HTR-8/SVneo (cell line): ENCODE measurements at places on chromosomes 13 and 19.

DNA sequence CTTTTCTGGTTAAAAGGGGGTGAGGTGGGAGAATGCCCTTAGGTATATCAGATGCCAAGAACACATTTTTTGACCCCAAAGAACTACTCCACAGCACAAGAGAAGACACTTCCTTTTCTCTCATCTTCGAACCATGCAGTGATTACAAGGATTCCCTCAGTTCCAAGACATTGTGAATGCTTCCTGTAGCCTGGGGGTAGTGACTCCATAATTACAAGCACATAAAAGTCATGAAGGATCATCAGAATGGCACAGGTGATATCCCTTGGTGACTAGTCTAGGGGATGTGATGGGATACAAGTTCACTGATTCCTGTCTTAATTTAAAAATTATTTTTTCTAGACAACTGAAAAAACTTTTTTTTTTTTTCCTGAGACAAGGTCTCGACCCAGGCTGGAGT is 78.0 kb downstream of the ZC3H13 start:
- no peak for DNase-seq

- DNase-seq: no peak
Observed at GRCh38 chr13:83955011-83955410, 72.7 kb upstream of the SLITRK1 start.

DNA sequence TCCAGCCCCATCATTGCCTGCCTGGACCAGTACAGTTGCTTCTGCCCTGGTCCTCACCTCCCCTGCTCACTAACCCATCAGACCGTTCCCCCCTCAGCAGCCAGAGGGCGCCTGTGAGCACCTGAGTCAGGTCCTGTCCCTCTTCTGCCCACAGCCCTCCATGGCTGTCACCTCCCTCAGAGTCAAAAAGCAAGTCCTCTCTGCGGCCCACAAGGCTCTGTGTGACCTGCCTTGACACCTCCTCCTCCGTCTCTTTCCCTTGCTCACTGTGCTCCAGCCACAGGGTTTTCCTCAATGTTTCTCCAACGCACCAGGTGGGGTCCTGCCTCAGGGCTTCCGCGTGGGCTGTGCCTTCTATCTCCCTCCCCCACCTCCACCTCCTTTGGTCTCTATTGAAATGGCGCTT is 29.4 kb upstream of the PTPRS start:
- no peak for DNase-seq

- DNase-seq: no peak
Observed at GRCh38 chr19:35086455-35086854, 29.2 kb upstream of the FXYD3 start.

DNA sequence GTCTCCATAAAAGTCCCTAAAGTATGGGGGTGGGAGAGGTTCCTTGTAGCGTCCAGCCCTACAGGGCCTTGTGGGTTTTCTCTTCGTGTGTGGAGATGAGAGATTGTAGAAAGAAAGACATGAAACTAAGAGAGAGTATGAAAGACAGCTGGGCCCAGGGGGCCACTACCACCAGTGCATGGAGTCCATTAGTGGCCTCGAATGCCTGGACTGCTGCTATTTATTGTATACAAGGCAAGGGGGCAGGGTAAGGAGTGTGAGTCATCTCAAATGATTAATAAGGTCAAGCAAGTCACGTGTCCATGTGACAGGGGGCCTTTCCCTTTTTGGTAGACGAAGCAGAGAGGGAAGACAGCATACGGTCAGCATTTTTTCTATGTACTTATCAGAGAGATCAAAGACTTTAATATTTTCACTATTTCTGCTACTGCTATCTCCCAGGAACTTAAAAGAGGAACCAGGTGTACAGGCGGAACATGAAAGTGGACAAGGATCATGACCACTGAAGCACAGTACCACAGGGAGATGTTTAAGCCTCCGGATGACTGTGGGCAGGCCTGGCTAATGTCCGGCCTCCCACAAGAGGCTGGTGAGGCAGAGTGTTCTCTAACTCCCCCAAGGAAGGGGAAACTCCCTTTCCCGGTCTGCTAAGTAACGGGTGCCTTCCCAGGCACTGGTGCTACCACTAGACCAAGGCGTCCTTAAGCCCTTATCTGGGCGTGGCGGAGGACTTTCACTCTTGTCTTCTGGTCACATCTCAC is 25.5 kb downstream of the FGF21 start:
- no peak for DNase-seq

DNA sequence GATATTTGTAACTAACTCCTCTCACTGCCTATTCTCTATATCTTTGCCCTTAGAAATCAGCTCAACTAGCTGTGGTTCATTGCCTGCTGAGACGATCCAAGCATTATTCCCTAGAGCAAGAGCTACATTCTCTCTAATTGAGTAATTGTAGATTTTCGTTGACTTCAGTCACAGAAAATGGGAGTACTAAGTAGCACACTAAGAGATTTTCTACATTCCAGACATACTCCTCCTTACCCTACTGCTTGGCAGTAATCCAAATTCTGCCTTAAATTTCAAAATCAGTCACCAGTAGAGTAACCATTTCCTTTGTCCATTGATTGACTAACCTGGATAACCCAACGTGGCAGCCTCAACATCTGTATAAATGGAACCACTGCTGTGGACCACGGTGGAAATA is 1786.8 kb downstream of the SLITRK5 start:
- peak; percentile 17 for DNase-seq

GRCh38 chr13:113602291-113602988 is 17.9 kb downstream of the TFDP1 start:
- DNase-seq: no peak

GRCh38 chr13:73870970-73871935 is 263.0 kb downstream of the KLF12 start:
- peak; percentile 17 for DNase-seq
